ENCODE measurements at places on chromosomes 7 and 10. TPM values are rescaled to one million over a fixed set of nuclear protein-coding genes. Genes with fewer than 3 reads are reported as not detected.

Gene TMEM140
- total RNA-seq, result not detected

Gene GIGYF1
- total RNA-seq, result 22.3 TPM

Gene MEST
- total RNA-seq, result 5.5 TPM

Gene NUTM2E
- not detected for total RNA-seq

Gene HOXA1
- 9.4 TPM for total RNA-seq

Gene SH2D4B
- not detected for total RNA-seq

Gene NACAD
- 3.4 TPM for total RNA-seq

Gene LIPK
- total RNA-seq, result not detected

Gene GNB2
- total RNA-seq, result 245 TPM

Gene SLC18A3
- total RNA-seq, result not detected

Gene TYSND1
- 30.3 TPM for total RNA-seq

Gene STAG3
- 0.33 TPM for total RNA-seq

Gene OPN4
- not detected for total RNA-seq

Gene INHBA
- total RNA-seq, result 71.5 TPM

Gene SAP25
- 2.0 TPM for total RNA-seq

Gene HOXA6
- 1.7 TPM for total RNA-seq

Gene OPN1SW
- total RNA-seq, result not detected

Gene FEZF1
- not detected for total RNA-seq

Gene PRRT4
- 0.17 TPM for total RNA-seq

Gene JAZF1
- 12.3 TPM for total RNA-seq

Gene GPR22
- total RNA-seq, result under 0.01 TPM

Gene ALOX5
- total RNA-seq, result not detected

Gene SLC26A4
- 0.17 TPM for total RNA-seq

Gene CYP3A7
- total RNA-seq, result not detected

Gene RHOBTB1
- 3.1 TPM for total RNA-seq

Gene CRHR2
- total RNA-seq, result not detected

Gene CALCR
- total RNA-seq, result not detected

Gene ABCC2
- 0.66 TPM for total RNA-seq

Gene CPED1
- 1.7 TPM for total RNA-seq

Gene GDF10
- not detected for total RNA-seq

Gene STOX1
- 0.07 TPM for total RNA-seq

Gene LLCFC1
- total RNA-seq, result not detected

Gene MMRN2
- total RNA-seq, result 8.5 TPM

Gene CLDN15
- 11.0 TPM for total RNA-seq

Gene PTF1A
- not detected for total RNA-seq

Gene LRIT1
- total RNA-seq, result not detected
